ENCODE measurements at places on chromosomes 5 and 9.

- DNase-seq, result no peak
Measured at GRCh38 chr9:117233016-117233415, 181.8 kb downstream of the ASTN2 start.

DNA sequence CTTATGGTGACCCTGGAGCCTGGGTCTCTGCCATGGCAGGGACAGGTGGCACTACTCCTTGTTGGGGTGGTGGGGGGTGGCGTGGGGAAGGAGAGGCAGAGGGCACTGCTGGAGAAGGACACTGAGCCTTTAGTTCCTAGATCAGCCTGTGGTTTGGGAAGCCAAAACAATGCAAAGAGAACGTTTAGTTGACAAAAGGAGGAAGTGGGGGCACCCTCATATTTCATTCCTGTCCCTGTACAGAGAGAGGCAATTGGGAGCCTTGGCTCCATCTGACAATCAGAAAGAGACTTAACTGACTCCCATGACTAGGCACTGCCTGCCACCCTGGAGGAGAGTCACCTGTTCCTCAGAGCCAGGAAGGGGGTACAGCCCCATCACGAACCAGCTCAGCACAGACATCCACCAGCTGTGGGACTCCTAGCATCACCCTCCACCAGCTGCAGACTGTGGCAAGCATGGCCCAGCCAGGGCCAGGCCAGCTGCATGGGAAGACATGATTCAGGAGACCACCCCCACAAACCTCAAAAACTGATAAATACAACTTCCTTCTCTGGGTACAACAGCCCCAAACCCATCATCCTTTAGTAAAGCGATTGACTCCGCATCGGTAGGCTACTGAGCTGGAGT lies 257.5 kb downstream of the HSPA4 start:
- no peak for DNase-seq

DNA sequence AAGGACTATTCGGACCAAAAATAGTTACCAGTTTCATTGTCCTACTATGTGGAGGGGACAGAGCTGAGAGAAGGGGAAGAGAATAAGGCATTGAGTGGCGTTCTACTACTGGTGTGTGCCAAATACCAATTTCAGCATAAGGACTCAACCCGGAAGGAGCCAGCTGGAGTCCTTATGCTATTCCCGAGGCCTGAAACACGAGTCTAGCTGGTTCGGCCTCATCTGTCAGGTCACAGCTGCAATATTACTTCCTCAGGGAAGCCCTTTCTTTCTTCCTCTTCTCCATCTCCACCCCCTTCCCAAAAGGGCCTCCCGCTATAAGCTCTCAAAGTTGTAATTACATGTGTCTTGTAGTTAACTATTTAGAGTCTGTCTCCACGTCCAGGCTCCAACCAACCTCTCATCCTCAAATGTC lies 20.5 kb upstream of the FER start:
- DNase-seq, result no peak

GRCh38 chr9:69605406-69605805 lies 66.8 kb downstream of the APBA1 start:
- no peak for DNase-seq

DNA sequence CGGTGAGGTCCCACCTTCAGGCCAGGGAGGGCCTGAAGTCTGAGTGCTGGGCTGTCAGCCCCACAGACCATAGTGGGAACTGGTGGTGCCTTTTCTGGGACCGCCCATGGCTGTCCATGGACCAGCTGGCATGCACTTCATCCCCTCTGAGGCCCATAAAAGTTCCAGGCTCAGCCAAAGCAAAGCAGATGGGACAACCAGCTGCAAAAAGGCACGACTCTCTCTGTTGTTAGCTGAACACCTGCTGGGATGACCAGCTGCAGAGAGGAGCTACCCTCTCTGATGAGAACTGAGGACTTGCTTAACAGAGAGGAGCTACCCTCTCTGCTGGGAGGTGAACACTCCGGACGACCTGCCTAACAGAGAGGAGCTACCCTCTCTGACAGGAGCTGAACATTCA lies 844.3 kb upstream of the DMAC1 start:
- DNase-seq, result no peak

DNA sequence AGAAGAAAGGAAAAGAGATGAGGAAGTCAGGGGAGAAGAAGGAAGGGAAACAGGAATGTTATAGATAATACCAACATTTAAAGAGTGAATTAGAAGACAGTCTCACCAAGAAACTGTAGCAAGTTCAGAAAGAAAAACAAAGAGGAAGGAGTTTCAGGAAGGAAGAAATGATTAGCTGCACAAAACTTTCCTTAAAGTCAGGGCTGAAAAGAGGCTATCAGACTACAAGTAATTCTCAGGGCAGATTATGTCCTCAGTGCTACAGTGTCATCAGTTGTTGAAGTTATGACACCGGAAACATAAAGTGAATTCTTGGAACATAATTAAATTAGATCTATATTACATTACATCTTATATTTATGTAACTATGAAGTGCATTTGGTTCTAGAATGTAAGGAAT lies 226.9 kb downstream of the ARRDC3 start:
- no peak for DNase-seq

- DNase-seq, result no peak
Measured at GRCh38 chr5:72101828-72102227, 5.4 kb upstream of the MAP1B start.

DNA sequence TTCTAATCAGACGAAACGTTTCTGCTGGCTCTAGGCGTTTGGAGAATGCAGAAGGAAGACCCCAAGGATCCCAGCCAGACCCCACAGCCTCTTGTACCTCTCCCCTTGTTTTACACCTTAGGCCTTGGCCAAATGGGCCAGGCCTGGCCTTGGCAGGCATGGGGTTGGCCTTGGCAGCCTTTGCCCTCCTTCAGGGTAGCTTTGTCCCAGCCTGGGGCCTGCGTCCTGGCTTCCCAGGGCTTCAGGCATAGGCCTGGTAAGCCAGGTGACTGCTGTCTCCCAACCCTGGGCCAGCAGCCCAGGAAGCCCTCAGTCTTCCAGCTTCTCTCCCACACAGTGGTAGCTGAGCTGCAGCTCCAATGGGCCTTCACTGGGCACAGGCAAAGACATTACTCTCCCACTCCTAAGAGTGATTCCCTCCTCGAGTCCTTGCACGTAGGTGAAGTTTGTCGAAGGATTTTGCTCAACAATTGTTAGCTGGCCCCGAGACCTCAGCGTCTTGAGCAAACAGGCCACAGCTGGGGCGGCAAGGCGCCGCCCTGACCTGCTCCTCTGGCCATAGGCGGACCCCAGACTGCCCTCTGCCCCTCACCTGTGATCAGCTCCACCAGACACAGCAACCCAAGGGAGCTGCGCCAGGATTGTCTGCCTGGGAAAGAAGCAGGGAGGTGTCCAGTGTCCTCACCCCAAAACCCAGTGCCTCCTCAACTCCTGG lies 1.1 kb upstream of the PITX1 start:
- no peak for DNase-seq

DNA sequence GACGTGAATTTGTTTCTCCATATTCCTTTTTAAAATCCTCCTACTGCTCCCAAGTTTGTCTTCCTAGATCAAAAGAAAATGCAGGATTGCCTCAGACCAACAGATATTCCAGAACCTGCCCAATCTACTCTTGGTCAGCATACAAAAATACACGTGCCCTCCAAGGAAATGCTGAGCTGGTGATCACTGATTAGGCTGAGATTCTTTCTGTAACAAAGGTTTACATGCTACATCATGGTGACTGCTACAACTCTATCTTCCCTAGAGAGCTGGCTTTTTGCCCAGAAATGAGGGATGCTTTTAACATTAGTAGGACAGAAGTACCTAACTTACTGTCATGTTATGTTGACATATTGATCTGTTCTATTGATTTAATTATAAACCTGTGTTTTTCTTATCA lies 35.5 kb downstream of the OR2Y1 start:
- no peak for DNase-seq

DNA sequence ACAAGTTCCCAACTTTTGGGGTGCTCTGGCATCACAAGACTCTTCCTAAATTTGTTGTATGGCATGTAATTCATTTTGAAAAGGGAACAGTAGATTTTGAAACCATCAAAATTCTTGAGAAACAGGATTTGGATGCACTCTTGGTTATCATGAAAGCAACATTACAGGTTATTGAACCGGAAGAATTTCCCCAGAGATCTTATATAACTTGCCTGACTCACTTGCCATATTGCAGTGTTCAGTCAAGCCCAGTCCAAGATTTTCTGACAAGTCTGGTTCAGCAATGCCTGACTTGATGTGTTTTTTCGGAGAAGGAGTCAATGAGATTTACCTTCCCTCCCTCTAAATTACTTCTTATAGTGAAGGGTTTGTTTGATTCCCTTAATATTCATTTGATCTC lies 32.0 kb downstream of the SMIM15 start:
- DNase-seq, result no peak

- no peak for DNase-seq
Measured at GRCh38 chr5:65749956-65750355, 28.0 kb downstream of the NLN start.

- DNase-seq, result no peak
Measured at GRCh38 chr5:149635394-149635793, 54.1 kb downstream of the ARHGEF37 start.

- DNase-seq, result no peak
Measured at GRCh38 chr9:113675475-113675941, 200.6 kb upstream of the ZNF618 start.

GRCh38 chr9:127526655-127527559 lies 75.6 kb downstream of the LRSAM1 start:
- DNase-seq, result no peak

DNA sequence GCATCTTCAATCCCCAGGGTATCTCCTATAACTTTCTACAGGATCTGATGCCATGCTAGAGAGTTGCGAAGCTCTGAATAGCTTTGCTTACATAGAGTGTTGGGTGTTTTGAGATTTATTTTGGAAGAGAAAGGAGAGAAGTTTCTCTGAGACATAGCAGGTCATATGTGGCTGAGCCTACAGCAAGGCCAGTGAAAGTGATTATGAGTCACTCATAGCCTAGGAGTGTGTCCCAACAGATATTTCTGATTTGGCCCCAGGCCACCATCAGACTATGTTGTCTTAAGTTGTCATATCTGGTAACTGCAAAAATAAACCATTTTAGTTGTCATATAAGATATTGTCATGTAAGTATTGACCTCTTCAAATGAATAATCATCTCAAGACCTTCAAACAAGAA lies 132.0 kb upstream of the RAI14 start:
- no peak for DNase-seq

GRCh38 chr5:110096419-110096818 lies 406.7 kb downstream of the MAN2A1 start:
- no peak for DNase-seq
